ENCODE measurements at places on chromosomes 2 and 18.

DNA sequence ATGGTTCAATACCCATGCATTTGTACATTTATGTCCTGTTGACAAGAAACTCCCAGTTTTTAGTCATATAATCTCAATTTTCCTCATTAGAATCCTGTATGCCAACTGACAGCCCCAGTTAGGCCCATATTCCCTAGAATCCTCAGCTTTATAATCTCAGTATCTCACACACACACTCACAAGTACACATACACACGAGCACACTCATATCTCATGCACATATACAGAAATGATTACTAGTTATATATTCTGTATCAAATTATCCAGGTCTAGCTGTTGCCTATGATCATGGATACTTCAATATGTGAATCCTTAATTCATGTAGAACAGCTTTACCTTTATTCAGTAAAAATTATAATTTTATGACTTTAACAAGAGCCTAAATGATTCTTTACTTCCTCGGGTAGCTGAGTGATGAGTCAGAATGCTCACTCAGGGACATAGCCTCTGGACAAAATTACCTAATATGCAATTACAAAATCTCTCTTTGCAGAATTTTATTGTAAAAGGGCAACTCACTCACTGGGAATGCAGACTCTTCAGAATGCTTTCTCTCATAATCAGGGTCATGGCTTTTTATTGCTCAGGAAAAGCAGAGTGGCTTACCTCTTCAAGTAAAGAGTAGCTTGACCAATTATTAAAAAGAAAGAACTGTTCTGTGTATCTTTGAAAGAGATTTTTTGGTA lies 193.6 kb upstream of the PIK3C3 start:
- no peak for DNase-seq

DNA sequence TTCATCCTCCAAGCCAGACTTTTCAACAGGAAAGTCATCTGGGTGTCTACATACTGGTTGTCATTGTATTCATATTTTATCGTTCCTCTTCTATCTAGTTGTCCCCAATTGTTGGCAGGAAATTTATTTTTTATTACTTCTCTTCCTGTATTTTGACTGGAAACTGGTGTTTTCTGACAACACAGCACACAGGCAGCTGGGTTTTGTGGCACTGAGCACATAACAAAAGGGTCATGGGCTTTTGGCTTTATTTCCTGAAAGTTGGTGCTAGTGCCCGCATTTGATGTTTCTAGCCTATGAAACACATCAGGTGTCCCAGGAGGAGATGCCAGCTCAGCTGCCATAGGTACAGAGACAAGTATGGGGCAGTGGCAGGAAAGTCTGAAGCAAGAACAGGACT lies 126.4 kb downstream of the TMEM17 start:
- no peak for DNase-seq

GRCh38 chr18:61606759-61607158 lies 273.5 kb downstream of the CDH20 start:
- no peak for DNase-seq

DNA sequence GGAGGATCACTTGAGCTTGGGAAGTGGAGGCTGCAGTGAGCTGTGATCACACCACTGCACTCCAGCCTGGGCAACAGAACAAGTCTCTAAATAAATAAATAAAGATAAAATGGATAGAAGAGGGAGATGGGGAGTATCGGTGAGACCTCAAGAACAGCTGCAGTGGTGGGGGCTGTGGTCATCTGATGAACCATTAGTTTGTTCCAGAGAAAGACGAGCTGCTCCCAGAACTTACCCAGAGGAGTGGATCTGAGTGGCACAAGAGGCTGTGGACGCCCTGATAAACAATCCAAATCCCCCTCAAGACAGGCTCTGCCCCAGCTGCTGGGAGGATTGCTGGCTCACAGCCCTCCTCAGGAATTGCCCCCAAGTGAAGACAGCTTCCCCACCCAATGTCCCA lies 26.7 kb downstream of the TMEM127 start:
- no peak for DNase-seq

GRCh38 chr2:95063086-95063958 lies 37.8 kb downstream of the MAL start:
- no peak for DNase-seq

DNA sequence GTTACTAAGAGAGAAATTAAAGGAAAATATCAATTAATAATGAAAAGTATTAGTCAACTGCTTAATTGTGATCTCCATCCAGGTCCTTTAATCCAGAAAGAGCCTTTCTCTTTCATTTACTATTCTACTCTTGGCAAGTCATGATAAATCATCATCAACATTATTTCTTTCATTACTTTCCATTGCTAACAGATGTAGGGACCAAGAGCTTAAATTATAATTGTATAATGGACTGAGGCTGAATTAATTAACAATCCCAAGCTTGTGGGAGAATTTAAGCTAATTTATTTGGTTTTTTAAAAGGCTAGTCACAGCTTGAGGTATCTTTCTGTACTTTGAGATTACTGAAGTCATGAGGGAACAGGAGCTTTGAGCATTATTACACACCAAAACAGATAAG lies 223.9 kb downstream of the ERBB4 start:
- DNase-seq, result no peak

DNA sequence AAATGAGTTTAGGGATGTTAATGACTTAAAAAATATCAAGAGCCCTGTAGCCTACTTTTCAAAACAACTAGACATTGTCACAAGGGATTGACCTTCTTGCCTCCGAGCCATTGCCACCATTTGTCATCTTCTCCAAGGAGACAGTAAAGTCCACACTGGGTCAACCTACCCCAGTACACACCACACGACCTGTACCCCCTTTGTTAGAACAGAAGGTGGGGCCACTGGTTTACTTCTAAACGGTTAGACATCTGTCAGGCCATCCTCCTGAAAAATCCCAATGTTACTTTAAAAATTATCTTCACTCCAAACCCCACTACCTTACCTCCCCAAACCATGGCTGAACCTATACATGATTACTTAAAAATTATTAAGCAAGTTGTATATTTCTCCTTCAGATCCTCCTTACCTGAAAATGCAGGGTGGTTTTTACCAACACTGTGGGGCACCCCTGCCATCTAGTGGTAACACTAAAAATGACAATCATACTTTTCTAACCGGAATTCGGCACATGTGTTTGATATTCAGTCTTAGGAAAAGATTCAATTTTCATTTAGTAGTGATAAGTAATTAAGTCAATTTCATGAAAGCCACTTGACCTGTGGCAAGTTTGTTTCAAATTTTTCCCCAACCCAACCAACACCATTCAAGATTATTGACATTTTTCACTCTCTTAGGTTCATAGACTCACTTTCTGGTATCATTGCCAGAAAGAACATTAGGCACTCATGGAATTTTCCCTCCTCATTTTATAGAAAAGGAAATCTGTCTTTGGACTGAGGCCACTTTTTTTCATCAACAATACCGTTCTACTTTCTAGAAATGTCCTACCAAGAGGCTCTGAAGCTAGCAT lies 265.3 kb upstream of the PKDCC start:
- no peak for DNase-seq

DNA sequence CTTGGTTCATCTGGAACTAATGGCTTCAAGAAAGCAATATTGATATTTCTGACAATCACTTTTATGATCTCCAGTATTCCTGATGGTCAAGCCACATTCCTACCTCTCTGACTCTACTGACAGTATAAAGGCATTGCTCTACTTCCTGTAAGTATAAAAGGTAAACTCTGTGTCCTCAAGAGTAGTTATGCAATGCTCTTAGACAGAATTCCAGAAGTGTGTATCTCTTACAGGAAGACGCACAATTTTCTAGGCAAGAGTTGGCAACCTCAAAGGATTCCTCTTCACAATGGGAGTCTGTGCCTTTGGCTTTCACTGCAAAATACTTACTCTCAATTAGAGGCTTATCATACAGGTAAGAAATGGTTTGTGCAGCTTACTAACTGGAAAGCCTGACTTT lies 100.1 kb downstream of the THADA start:
- DNase-seq, result no peak

DNA sequence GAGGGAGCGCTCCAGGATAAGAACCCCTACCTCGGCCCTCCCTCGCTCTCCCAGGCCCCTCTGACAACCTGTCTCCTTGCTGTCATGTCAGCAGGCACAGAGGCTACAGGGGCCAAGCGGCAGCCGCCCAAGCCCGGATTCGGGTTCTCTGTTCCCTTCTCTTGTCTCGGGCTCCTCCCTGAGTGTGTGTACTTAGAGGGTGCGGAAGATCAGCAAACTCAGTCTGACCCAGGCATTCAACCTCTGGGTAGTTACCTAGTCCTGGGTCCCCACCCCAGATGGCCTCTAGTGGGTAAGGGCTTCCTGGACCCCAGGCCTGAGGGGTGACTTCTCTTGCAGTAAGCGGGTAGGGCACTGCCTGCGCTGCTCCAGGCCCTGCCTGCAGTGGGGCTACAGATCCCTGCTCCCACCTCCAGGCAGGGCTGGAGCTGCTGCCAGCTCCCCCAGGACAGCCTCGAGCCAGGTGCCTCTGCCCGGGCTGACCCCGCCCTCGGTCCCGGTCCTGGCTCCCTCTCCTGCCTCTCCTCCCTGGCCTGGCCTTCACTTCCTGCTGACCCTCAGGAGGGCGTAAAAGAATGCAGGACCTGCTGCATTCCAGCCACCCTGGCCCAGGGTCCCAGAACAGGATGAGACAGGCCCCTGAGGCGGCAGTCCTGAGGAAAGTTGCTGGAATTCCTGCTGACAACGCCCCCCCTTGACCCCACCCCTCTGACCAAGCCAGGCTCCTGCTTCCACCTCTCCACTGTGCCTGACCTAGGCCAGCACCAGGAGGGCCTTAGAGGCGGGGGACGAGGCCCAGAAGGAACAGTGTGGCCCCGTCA lies 22.0 kb downstream of the GPC1 start:
- no peak for DNase-seq

DNA sequence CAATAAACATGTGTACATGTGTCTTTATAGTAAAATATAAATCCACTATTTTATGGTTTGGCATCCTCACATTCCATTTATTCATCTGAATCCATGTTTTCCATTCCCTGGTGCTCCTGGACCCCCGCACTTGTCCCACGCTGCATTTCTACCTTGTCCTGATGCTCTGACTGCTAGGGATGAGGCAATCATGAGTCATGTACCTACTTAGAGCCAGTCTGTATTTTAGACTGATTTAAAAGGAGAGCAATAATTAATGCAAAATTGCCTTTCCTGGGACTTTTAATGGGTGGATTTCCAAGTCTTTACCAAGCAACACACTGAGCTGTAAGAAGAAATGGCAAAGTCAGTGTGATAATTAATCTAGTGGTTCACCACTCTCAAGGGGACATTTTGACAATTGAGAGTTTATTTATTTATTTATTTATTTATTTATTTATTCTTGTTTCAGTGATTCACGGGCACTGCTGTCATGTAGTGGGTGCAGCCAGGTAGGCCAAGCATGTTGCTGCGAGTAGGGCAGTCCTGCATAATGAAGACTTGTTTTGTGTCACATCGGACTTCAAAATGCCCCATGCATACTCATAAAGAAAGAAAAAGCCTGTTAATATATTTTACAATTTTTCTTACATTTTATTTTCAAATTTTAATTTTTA lies 419.3 kb upstream of the VWC2L start:
- no peak for DNase-seq

DNA sequence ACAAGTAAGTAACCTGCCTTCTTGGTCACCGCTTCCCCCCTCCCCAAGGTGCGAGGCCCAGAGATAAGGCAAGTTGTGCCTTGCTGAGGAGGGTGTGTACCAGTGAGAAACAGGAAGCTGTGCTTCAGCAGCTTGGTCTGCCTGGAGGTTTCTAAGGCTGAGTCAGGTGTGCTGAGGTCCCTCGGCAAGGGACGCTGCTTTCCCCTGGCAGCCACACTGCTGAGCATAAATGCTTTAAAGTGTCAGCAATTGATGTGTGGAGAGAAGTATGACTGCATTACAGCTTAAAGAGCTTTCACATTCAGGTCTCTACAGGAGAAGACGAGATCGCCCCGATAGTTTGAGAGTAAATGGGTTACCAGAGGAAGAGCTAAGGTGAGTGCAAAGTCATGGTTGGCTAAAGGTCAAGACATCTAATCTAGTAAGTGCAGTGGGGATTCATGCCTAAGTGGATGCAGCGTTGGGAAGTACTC lies 86.9 kb downstream of the LIMS1 start:
- no peak for DNase-seq

- DNase-seq, result no peak
These were observed 39.6 kb upstream of the PAX3 start for GRCh38 chr2:222338374-222338773.

DNA sequence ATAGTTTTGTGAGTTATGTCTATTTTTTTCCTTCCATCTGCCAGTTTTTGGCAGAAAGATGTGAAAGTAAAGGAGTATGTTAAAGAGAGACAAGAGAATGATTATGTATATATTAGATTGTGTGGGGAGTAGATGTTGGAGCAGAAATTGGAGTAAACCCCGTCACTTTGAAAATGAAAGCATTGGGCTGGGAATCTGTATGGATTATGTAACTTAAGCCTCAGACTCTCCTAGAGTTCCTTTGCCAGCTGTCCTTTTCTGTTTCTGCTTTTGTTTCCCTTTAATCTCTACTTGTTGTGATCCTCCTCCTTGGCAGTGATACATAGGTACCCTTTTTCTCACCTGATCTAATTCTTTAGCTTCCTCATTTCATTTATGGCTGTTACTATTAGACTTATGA lies 19.2 kb downstream of the CCDC138 start:
- DNase-seq, result no peak

GRCh38 chr2:233542507-233542906 lies 24.1 kb downstream of the USP40 start:
- DNase-seq, result no peak

DNA sequence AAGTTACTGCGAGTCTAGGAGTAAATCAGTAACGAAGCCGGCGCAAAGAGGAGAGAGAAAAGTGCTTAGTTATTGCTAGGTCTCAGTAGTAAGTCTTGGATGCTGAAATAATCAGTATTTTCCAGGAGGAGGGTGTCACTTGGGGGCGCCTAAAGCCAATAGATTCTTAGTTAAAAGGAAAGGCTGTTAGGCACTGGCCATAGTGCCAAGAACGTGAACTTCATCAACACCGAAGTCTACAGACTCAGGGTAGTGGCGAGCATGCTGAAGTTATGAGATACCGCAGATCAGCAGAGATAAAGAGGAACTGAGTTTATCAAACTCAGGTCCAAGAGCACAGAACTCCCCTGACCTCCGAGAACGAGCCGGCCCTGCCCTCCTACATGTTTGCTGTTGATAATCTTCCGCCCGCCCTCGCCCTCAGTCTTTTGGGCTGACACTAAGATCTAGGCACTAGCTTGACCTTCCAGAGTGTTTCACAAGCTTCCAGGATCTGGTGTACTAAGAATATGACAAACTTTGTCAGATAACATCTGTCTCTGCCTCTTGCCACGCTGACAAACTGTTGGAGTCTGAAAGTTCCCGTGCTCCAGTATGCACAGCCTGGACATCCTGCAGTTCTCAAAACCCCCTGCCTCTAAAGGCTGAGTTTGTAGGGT lies 49.2 kb downstream of the CYB5A start:
- DNase-seq, result no peak

GRCh38 chr2:230217424-230217823 lies 2.4 kb downstream of the SP110 start:
- no peak for DNase-seq

GRCh38 chr2:98849113-98849512 lies 86.9 kb downstream of the CRACDL start:
- DNase-seq, result no peak

GRCh38 chr2:102391565-102391964 lies 31.4 kb upstream of the IL18RAP start:
- no peak for DNase-seq

Measured in GM12892 (cell line).